Activated CD4-positive, alpha-beta T cell treated with anti-CD3 and anti-CD28 coated beads for 4 hours (primary cell): ENCODE measurements at places on chromosomes 3 and 15.

GRCh38 chr3:100796556-100796955 is 87.3 kb downstream of the TFG start:
- no peak for DNase-seq

GRCh38 chr3:86416334-86416733 is 574.6 kb downstream of the VGLL3 start:
- no peak for DNase-seq

- no peak for DNase-seq
These were observed 95.5 kb downstream of the DPH6 start for GRCh38 chr15:35450492-35450891.

- DNase-seq: peak; percentile 53
These were observed 6.6 kb upstream of the RAB11A start for GRCh38 chr15:65862682-65863081.

GRCh38 chr3:44301746-44302145 is 36.8 kb upstream of the TCAIM start:
- no peak for DNase-seq

- no peak for DNase-seq
These were observed 277.4 kb upstream of the NR2E3 start for GRCh38 chr15:71532994-71533393.

DNA sequence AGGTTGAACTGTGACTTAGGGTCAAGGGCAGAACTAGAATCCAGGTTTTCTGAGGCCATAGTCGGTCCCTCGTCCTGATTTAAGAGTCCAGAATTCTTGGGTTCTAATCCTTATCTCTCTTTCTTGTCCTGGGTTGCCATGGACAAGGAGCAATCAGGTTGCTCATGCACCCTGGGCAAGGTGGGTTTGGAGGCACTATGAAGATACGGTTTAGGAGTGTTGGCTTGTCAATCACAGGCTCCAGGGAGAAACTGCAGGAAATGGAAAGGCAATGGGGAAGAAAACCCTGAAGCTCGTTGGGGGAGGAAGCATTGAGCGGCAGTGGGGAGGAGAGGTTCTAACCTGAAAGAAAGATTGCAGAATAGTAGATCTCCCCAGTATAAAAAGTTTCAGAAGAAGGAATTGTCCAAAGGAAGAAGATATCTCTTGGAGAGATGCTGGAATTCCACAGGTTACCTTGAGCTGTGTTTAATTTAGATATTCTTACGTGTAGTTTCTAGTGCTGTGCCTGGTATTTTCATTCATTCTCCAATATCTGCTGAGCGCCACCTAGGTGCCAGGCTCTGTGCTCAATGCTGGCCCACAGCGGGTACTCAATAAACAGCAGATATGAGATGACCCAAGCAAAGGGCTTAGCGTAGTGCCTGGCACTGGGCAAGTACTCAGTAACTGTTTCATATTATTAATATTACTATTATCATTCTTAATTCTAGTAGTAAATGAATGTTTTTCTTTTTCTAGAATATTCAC is 2.0 kb downstream of the ACAN start:
- DNase-seq: no peak

- DNase-seq: no peak
These were observed 16.2 kb downstream of the ACAD11 start for GRCh38 chr3:132643366-132643765.

GRCh38 chr3:20154928-20155327 is 31.1 kb downstream of the SGO1 start:
- no peak for DNase-seq

GRCh38 chr15:52350423-52350822 is 54.8 kb upstream of the MYO5C start:
- no peak for DNase-seq

DNA sequence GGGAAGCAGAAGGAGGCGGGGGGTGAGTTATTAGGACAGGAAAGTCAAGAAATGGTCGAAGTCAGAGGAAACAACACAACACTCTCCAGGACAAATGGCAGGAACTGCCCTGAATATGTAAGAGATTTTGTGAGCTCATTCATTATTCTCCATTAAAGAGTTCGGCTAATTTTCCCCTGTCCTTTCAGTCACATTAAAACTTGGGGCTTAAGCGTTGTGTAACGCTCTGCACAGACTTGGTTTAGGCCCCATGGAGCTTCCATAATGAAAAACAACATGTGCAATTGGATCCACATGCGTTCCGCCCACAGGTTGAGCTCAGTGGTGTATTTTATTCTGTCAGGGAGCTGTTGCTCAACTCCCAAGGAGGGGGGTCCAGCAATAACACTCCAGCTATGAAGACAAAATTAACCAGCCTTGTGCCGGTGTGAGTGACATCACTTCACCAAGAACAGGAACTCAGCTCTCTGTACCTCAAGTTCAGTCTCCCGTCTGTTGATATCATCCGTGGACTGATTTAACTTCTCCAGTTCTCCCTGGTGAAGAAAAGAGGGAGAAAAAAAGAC is 2.3 kb downstream of the SH3BP5 start:
- DNase-seq: no peak

DNA sequence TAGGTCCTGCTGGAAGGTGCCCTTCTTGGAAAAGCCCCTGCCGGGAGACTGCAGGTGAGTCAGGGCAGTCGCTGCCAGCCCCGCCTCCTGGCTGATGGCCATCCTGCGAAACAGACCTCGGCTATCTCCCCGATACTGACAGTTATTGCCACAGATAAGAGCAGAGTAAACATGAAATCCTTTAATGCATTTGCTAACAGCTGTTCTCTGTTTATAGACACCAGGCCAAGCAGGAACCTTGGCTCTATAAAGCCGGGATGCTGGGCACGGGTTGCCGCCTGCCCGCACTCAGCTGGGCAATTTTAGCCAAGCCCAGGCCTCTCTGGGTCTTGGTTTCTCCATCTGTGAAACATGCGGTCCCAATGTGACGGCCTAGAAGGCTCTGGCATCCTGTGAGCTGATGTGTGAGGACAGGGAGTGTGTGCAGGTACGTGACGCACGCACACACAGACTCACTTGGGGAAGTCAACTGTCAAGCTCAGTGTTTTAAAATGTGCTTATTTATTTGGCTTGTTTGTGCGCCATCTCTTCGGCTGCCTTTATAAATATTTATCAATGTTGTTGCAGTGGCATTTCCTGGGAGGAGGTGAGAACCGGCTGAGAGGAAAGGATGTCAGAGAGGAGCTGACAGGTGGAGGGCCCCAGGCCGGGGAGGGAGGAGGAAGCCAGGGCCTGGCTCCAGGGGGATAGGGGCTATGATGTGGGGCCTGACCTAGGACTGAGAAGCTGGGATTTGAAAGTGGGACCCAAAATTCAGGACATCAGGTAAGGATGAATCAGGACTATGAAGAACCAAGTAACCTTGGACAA is 50.8 kb upstream of the PRR23E start:
- DNase-seq: no peak

GRCh38 chr3:64327100-64327804 is 102.0 kb upstream of the PRICKLE2 start:
- no peak for DNase-seq

- DNase-seq: peak; percentile 45
These were observed 620 bp downstream of the ABHD5 start for GRCh38 chr3:43691120-43691995.

GRCh38 chr3:7683426-7683825 is 818.2 kb upstream of the LMCD1 start:
- DNase-seq: no peak

GRCh38 chr3:46301122-46301835 is 52.6 kb upstream of the CCR2 start:
- DNase-seq: no peak

DNA sequence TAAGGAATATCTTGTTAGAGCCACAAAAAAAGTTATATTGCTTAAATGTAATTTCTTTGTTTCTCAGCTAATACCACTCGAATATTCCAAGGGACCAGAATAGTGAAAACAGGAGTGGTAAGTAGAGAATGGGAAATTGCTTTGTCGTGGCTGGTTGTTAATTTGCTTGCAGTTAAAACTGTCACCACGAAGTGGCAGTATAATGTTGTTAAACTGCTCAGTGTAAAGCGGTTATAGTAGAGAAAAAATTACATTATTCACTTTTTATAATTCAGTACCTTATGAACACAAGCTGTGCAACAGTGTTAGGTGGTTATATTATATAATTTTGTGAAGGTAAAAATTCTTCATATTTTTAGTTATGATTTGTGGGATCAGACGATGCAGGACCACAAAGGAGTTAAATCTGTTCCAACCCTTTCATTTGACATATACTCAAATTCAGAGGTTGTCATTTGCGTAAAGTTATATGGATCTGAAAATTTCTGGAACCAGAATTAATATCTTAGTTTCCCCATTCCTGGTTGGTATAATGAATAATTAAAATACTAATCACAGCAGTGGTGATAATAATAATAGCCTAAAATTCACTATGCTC is 171.8 kb downstream of the FEZF2 start:
- no peak for DNase-seq

DNA sequence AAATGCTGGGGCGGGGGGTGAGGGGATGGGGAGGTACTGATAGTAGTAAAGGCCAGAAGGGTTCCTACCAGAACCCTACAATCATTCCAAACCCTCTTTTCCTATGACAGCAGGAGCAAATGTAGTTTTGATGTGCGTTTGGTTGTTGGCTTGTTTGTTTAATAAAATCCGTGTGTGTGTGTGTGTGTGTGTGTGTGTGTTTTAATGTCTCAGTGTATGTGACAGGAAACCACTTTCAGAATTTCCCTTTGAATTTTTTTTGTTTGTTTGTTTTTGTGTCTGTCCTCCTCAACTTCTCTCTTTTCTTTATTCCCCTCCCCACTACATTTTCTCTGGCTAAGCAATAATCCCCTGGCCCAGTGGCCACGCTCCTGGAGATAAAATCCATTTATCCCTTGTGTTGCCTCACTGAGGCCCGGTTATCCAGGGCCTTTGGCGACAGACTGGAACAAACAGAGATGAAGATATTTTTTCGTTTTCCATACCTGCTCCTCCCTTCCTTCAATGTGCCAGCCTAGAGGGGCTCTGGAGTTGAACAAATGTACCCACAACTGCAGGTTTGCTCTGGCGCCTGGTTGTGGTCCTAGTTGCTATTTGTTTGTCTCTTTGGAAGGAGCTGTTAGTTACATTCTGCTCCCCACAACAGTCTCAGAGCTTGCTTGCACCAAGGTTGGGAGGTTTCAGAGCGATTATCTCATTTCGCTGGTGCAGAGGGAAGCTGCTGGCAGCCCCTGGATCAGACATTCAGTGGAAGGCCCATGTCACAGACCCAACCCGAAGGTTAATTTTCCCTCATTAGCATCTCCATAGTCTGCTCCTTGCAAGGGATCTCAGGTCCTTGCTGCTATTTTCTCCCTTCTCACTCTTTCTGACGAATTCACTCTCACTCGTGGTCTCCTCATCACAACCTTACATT is 17.9 kb downstream of the NR2F2 start:
- no peak for DNase-seq

- no peak for DNase-seq
These were observed 95.7 kb upstream of the SLC24A5 start for GRCh38 chr15:48025118-48025517.

- no peak for DNase-seq
These were observed 20.1 kb upstream of the PLSCR5 start for GRCh38 chr3:146625186-146625775.

GRCh38 chr3:125160606-125161371 is 51.8 kb downstream of the SLC12A8 start:
- no peak for DNase-seq

- DNase-seq: no peak
These were observed 139.3 kb upstream of the ROBO2 start for GRCh38 chr3:76900596-76900995.

- no peak for DNase-seq
These were observed 169.9 kb upstream of the TSC22D2 start for GRCh38 chr3:150238048-150238802.

DNA sequence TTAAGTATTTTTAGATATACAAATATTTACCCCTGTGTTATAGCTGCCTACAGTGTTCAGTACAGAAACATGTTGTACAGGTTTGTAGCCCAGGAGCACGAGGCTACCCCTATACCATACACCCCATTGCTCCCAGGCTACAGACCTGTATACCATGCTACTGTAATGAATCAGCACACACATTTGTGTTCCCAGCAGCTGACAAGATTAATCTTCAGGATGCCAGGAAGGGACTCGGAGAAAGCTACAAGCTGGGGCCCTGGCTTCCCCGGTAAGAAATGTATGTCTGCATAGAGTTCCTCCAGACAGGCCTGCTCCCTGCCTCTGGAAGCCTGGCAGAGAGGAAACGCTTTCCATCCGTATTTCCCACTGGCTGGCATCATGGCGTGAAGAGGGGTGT is 136.5 kb downstream of the XXYLT1 start:
- DNase-seq: no peak

DNA sequence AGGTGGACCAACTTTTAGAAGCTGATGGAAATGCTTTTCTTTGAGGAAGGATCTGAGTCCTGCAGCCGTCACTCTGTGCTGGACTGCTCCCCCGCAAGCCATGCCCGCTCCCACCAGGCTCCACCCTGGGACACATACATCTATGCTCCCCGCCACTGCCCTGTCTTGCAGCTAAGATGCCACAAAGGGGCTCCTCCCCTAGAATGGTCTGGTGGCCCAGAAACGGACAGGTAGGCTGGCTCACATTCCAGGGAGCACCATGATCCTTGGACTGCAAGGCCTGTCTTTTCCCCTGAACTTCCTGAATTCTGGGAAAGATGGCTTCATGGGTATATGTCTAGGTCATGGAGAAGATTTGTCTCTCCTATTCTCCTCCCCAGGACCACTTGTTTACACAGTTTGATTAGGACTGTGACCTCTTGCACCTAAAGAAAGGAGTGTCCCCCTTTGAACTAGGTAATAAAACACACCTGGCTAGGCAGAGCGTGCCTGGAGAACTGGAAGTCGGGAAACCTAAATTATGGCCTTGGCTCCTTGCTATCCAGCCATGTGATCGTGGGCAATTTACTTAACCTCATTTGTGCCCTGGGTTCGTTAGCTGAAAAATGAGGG is 220.9 kb upstream of the BHLHE40 start:
- no peak for DNase-seq

DNA sequence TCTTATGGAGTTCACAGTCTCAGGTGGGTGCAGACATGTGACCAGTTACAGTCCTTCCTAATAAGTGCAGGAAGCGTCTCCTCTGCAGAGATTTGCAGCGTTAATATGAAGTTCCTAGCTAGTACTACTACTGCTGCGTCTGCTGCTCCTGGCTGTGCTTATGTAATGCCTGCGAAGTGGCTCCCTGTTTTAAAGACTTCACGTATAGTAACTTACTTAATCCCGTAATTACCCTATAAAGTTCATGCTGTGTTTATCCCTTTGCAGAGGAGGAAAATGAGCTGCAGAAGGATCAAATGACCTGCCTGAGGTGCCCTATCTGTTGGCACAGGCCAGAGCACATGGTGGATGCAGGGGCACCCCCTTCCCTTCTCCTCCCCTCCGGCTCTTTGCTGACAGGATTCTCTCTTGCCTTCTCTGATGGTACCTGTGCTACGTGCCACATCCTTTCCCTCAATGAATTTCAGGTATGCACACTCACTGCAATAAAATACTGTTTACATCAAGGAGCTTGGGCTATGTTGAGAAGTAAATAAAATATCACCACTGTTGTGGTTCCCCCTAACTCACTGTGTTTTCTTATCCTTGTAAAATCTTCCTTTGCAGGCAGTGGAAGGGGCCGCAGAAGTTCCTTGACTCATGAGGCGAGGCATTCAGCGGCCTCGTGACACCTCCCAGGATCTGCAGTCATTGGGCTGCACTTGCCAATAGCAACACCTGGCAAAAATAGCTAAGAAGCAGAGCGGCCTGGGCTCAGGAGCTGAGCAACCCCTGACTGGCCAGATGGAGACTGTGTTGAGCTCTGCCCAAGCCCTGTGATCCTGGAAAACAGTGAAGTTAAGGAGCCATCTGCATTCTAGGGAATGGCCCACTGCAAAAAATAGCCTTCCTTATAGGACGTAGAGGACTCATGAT is 188.9 kb upstream of the ATP10A start:
- DNase-seq: no peak

GRCh38 chr15:74179101-74179841 is 5.8 kb downstream of the ISLR start:
- no peak for DNase-seq

- no peak for DNase-seq
These were observed 353.6 kb downstream of the NTRK3 start for GRCh38 chr15:87902772-87903426.
